ENCODE measurements at places on chromosomes 11 and 22.

- DNase-seq = peak; percentile 78
These were observed 48.4 kb downstream of the PDE2A start for GRCh38 chr11:72625691-72626413.

GRCh38 chr11:101692980-101693379, 109.2 kb upstream of the TRPC6 start:
- no peak for DNase-seq

- no peak for DNase-seq
These were observed 6.4 kb downstream of the RTN4RL2 start for GRCh38 chr11:57466680-57467079.

DNA sequence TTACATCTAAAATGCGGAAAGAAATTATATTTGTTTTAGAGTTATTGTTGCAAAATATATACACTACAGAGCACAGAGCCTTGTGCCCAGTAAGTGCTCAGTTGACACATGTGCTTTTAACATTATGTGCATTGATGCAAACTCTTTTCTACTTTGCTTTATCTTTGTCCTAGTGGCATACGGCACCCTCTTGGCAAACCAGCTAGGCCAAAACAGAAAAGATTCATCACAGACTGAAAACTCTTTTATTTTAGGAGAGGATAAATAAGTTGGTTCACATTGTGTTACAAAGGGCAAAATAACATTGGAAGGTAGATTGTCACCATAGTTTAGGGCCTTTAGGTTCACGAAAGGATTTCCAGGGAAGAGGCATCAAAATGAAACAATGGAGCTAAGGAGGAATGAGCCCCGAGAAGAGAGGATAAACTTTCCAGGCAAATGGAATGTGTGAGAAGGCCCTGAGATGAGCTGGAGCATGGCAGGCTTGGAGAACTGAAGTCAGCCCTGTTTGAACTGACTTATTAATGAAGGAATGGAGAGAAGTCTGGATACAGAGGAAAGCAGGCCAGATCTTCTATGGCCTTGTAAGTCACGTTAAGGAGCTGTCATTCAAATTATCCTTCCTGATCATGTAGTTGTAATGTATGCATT, 23.5 kb upstream of the TOP3B start:
- DNase-seq = no peak
